ENCODE measurements at places on chromosomes 2 and 18.
A peak's percentile ranks its signal among the peaks of the same experiment; 100 is the strongest.

- DNase-seq, result no peak
These were observed 258.9 kb upstream of the APCDD1 start for GRCh38 chr18:10195529-10195928.

DNA sequence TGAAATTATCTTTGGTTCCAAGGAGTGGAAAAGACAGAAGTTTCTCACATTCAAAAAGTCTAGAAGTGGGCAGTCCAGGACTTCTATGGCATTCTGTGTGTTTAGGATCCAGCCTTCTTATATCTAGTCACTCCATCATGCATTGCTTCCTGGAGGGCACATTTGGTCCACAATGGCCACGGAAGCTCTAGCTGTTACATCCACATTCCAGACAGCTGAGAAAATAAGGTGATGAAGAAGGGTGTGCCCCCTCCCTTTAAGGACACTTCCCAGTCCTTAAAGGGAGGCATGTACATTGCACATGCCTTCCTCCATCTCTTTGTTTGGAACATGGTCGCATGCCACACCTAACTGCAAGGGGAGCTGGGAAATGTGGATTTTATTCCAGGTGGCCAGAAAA lies 59.9 kb upstream of the BZW1 start:
- DNase-seq, result no peak

GRCh38 chr18:23540867-23541266 lies 37.6 kb downstream of the RMC1 start:
- no peak for DNase-seq

GRCh38 chr2:239147376-239147775 lies 253.4 kb downstream of the HDAC4 start:
- DNase-seq, result no peak

- no peak for DNase-seq
These were observed 72.5 kb downstream of the DOCK10 start for GRCh38 chr2:224969633-224970260.

GRCh38 chr2:69509011-69509749 lies 71.9 kb upstream of the NFU1 start:
- DNase-seq, result no peak

DNA sequence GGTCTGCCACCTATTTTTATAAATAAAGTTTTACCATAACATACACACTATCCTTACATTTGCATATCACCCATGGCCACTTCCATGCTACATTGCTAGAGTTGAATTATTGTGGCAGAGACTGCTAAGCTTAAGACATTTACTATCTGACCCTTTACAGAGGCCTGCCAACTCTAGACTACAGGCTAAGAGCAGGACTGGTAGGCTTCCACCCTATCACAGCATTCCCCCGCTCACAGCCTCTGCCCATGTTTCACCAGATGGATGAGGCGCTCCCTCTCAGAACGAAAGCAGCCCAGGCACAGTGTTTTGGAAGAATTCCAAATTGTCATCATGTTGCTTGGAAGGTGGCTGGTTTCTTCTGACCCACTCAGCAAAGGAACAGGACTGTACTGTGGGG lies 91.7 kb upstream of the SLC35G4 start:
- DNase-seq, result no peak

DNA sequence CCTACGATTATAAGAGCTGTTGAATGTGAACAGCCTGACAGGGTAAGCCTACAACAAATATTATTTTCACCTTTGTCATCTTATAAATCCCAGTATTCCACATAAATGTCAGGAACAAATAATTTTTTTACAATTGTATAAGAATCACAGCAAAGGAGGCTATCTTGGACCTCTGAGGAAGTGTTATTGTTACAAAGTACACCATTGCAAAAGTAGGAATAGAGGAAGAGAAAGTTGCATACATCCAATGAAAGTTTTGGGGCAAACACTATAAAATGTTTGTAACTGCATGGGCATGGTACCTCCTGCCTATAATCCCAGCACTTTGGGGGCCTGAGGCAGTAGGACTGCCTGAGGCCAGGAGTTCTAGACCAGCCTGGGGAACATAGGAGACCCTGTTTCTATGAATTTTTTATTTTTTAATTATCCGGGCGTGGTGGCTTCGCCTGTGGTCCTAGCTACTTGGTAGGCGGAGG lies 715 bp upstream of the MEMO1 start:
- DNase-seq, result no peak

DNA sequence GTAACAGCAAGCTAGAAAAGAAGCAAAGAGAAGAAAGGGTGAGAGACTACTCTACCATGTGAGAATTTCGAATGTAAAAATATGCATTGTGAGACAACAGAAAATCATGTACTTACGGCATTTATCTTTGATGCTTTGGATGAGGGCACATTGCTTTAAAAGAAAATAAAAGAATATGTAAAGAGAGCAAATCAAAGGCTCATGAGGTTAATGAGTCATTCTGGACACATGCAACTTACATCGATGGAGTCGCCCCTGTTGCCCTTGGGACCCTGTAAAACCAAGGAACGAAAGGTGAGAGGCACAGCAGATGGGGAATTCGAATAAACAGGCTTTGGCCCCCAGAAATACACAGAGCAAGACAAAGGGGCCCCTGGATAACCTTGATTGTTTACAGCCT lies 69.0 kb downstream of the COL6A3 start:
- no peak for DNase-seq

- no peak for DNase-seq
These were observed 131.5 kb downstream of the MAIP1 start for GRCh38 chr2:200086911-200087310.

DNA sequence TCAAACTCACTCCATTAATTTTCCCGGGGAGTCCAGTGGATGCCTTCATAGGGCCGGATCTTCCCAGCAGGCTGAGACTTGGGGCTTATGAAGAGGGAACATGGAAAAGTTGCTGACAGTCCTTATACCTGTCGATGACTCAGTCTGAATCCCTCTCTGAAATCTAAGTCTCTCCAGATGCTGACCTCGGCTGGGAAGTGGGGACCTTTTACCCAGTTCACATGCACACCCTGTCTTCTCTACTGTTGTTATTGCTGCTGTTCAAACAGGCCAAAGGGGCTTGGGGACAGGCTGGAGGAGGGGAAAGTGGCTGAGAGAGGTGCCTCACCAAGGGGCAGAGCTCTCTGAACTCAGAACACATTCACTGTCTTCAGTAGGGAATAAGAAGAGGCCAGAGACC lies 4.1 kb upstream of the TNP1 start:
- DNase-seq, result no peak

GRCh38 chr18:53785811-53786210 lies 438.7 kb downstream of the MBD2 start:
- no peak for DNase-seq

DNA sequence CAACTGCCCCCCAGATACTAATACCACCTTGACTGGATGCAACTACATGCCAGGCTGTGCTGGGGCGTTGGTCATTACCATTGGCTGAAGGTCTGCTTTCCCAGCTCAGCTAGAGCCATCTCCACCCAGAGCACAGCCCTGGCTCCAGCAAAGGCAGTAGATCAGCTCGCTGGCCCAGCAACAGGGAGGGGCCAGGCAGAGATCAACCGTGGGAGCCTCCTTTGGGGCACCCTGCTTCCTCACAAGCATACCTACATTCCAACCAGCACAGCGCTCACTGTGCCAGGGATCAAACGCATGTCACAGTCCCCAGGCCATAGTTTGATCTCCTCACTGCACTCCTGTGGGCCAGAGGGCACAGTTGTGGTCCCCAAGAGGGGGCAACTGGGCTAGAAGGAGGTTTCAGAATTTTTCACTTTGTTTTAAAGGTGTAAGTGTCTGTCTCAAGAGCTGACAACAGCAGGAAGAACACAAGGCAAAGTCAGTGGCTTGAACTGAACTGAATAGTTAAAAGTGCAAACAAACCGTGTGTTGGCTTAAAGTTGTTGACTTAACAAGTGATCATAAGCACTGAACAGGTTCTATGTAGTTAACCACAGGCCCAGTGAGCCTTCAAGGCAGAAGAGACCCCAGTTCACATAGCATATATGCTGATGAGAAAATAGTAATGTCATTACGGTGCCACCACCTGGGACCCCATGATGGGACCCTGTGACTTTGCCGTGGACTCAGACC lies 70.1 kb upstream of the BZW1 start:
- DNase-seq, result no peak

DNA sequence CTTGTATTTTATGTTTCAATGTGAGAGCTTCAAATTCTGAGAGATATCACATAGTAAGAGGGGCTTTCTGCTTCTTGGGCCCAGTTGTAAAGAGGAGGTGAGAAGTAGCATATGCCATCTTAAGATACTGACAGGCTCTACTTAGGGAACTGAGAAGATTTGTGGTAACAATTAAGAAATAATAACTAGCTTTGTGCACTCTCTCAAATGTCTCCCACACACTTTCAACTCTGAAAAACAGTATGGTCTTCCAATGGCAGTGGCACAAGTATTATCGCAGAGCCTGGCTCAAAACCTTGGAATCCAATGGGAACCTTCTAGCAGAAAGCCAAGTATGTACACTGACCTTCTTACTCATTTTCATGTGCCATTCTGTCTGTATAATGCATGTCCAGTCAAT lies 80.3 kb upstream of the FAM237A start:
- no peak for DNase-seq

GRCh38 chr2:7118606-7119131 lies 201.5 kb downstream of the RNF144A start:
- no peak for DNase-seq

GRCh38 chr2:37782155-37782673 lies 110.8 kb upstream of the CDC42EP3 start:
- no peak for DNase-seq

DNA sequence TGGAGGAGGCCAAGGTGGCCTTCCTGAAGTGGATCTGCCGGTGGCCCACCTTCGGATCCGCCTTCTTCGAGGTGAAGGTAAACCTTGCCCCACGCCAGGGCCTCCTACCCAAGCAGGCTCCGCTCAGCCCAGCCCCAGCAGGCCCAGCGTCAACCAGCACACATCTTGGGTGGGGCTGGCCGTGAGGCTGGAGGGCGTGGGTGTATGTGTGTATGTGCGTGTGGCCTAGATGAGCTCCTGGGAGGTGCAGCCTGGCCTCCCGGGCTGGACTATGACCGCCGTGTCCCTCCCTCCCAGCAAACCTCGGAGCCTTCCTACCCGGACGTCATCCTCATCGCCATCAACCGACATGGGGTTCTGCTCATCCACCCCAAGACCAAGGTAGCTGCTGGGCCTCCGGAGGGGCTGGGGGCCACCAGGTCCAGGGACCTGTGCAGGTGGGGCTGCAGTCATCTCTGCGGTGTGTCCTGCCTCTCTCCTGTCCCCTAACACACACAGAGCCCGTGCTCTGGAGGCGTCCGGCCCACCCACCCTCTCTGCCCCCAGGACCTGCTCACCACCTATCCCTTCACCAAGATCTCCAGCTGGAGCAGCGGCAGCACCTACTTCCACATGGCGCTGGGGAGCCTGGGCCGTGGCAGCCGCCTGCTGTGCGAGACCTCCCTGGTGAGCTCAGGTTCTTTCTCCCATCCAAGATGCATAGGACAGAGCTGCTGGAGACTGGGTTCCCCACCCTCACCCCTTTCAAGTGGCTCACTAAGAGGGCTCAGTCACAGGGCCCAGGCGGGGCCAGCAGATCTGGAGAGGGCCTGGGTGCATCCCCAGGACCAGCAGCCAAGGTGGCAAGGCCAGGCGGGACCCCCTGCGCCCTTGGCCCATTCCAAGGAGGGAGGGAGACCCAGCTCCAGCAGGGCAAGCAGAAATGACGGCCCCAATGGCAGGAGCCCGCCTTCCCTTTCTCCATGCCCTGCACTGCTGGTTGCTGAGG lies 9.4 kb upstream of the GPR17 start:
- DNase-seq, result no peak

- DNase-seq, result peak; percentile 14
These were observed 8.7 kb downstream of the CEP68 start for GRCh38 chr2:65064728-65065552.

DNA sequence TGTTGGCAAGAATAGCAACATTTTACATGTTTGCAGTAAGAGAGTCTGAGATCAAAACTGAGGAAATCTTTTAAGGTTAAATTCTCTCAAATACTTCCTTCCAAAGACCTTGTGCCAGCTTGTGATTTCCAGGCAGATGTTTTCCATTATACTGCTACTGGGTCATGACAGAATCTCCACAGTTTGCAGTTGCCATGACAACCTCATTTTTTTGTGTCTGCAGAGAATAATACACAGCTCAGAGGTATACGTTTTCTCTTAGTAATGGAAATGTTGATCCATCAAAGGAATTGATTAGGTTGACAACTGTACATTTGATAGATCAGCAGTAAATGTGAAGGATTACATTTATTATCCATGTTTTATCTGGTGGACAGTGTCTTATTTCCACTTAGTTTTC lies 29.1 kb upstream of the CSRNP3 start:
- DNase-seq, result no peak

DNA sequence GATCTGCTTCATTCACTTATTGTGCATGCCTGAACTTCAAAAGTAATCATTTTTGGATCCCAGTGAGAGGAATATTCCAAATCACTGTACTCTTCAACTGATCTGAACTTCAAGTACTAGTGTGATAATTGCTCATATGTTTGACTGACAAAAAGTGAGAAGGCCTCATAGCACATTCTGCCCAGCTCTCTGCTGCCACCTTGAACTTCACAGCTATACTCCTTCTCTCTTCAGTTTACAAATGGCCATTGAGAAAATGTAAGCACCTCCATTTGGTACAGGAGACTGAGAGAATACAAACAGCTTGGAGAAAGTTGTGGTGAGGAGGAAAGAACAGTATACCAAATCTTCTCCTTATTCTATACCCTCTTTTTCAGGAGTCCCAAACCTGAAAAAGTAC lies 946.0 kb upstream of the CHAC2 start:
- DNase-seq, result no peak

- no peak for DNase-seq
These were observed 196.4 kb downstream of the TNS1 start for GRCh38 chr2:217806482-217806765.

- no peak for DNase-seq
These were observed 443.7 kb upstream of the CWC22 start for GRCh38 chr2:180450841-180451240.

- no peak for DNase-seq
These were observed 78.5 kb downstream of the LRP1B start for GRCh38 chr2:142052220-142052863.
